Neuronal stem cell (in vitro differentiated cells): ENCODE measurements at places on chromosomes 1 and 21.
A peak's percentile ranks its signal among the peaks of the same experiment; 100 is the strongest.

DNA sequence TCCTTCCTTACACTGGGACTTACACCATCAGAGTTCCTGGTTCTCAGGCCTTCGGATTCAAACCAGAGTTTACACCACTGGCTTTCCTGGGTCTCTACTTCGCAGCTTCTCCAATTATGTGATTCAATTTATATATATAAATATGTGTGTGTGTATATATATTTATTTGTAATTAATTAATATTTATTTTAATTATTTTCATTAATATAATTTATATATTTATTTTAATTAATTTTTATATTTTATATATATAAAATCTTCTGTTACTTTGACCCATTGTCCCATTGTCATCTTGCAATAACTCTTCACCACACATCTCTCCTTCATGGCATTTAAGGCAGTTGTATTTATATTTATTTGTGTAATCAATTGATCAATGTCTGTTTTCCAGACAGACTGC lies 28.4 kb upstream of the ST6GALNAC3 start:
- no peak for DNase-seq

GRCh38 chr1:189939967-189940366 lies 537.7 kb downstream of the BRINP3 start:
- DNase-seq, result no peak

DNA sequence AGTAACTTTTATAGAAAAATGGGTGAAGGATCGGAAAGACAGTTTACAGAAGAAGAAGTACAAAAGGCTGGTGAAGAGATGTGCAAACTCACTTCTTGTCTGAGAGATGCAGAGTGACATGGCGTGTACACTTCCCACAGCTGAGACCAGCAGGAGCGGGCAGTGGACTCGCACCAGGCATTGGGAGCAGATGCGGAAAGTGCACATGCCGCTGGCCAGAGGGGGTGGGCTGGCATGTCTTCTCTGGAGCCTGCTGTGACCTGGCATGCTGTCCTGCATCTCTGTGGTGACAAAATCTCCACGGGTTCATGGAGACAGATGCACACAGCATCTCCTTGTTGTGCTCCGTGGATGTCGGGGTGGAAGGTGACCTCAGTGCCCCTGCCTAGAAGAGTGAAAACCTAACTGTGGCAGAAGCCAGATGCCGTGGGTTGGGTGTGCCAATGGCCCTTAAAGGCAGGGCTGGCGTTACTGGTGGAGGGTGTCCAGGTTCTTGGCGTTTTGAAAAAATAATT lies 128.6 kb upstream of the COL6A1 start:
- DNase-seq, result no peak

GRCh38 chr1:17177651-17178050 lies 27.3 kb upstream of the PADI1 start:
- DNase-seq, result no peak

- DNase-seq, result no peak
Observed at GRCh38 chr21:29708401-29708800, 231.4 kb downstream of the GRIK1 start.

DNA sequence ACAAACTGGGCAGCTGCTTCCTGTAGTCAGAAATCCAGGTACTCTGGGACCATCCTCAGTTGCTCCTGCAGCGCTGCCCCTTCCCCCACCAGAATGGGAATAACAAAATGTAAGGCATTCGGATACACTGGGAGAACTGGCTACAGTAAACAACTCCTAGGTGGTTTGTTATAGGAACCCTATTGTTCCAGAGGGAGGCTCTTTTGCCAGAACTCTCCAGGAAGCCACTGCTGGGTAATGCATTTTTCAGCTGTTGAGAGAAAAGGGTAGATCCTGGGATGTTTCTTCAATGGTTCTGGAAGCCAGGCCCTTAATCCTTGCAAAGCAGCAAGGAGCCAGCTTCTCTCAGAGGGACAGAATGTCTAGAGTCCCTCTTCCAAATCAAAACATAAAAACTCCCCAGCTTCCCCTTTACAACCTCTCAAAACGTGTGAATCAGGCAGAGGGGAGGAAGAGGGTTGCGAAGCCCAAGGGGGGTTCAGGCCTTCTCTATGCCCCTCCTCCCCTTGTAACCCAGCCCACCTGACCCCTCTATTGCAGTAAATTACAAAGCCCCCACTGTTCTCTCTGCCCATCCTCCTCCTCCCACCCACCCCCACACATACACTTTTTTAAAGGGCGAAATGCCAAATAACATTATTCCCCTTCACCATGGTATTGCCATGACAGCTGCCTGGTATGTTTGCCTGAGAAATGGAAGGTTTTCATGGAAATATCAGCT lies 29.1 kb downstream of the PLPP3 start:
- no peak for DNase-seq

- DNase-seq, result peak; percentile 69
Observed at GRCh38 chr21:45405819-45406762, 1.1 kb downstream of the COL18A1 start.

DNA sequence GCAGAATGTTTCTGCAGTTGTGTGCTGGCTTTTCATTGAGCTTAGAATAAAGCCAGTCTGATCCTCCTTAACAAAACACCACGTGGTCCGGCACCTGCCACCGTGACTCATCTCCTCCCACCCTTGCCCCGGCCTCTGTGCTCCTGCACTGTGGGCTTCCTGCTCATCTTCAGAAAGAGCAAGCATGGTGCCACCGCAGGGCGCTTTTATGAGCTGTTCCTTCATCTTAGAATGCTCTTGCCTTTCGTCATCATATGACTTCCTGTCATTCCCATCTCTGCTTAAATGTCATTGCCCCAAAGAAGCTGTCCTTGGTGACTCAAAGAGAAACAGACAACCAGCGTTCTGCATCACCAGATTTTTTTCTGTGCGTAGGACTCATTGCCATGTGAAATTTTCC lies 117.8 kb downstream of the HHAT start:
- DNase-seq, result peak; percentile 33

DNA sequence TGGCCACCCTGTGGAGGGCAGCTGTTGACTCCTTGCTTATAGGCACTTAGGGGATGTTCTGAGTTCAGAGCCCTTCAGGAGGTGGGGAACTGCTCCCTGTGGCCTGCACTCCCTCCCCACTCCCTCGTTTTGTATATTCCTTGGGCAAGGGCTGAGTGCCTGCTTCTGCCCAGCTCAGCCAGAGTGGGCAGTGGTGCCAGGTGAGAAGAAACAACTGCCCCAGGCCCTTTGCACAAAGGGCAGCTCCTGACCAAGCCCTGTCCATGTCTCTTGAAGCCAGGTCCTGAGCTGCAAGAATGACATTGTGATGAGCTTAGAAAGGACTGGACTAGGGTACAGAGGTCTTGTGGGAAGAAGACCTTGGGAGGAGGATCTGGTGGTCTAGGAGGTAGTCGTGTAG lies 2.2 kb downstream of the AGTRAP start:
- DNase-seq, result no peak

GRCh38 chr1:78071696-78072095 lies 25.9 kb downstream of the GIPC2 start:
- no peak for DNase-seq

GRCh38 chr1:212161231-212161781 lies 123.9 kb upstream of the PPP2R5A start:
- DNase-seq, result no peak
